Stimulated activated CD4-positive, alpha-beta T cell treated with anti-CD3 and anti-CD28 coated beads, Interleukin-12 subunit alpha, Interleukin-12 subunit beta, amount 100 ng/mL, for 24 hours (primary cell): ENCODE measurements at places on chromosomes 5 and 9.

DNA sequence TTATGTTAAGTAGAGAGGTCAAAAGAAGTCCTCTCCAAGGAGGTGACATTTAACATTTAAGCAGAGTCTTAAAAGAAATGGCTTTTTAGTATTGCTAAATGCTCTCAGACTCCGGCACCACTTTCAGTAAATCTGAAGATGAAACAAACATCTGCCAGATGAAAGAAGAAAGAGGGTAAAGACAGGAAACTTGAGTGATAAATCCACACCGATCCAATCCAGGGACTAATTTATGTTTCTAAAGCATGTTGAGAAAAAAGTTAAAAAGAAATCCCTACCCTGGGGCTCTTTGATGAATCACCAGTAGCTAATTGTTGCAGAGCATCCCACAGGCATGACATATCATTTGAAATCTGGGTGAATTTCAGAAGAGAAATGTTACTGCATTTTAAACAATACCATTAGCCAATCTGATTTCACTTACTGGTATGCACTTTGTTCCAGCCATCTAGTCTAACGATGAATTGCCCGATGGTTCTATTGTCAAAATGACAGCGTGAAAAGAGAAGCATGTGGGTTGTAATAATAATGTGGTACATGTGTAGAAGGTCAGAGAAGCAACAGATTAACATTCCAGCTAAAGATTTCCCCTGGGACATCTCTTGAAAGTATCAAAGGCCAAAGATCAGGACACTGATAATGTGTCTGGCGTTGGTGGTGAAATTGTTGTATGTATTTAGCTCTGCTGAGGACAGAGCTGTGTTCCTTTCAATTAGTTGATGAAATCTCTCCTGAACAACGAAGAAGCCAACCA, 485.7 kb downstream of the CSNK1G3 start:
- no peak for DNase-seq

DNA sequence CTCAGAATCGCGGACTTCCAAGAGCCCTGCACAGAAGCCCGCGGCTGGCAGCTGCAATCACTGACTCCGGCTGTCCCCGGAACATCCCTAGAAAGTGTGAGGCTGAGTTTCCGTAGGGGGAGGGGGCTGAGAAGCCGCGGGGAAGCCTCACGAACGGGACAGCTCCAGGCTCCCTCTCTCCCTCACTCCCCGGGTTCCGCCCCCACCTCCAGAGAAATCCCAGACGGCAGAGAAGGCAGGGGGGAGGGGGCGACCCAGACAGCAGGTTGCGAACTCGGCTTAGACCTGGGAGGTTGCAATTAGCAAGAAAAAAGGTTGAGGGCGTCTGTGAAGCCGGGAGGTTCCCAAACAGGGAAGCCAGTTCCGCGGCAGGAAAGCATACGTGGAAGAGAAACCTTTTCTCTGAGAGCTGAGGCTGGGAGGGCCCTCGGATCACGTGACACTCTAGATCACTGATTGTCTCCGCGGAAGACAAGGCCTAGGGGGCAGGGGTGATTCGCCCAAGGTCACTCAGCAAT, 73.8 kb upstream of the CPLX2 start:
- DNase-seq = no peak

DNA sequence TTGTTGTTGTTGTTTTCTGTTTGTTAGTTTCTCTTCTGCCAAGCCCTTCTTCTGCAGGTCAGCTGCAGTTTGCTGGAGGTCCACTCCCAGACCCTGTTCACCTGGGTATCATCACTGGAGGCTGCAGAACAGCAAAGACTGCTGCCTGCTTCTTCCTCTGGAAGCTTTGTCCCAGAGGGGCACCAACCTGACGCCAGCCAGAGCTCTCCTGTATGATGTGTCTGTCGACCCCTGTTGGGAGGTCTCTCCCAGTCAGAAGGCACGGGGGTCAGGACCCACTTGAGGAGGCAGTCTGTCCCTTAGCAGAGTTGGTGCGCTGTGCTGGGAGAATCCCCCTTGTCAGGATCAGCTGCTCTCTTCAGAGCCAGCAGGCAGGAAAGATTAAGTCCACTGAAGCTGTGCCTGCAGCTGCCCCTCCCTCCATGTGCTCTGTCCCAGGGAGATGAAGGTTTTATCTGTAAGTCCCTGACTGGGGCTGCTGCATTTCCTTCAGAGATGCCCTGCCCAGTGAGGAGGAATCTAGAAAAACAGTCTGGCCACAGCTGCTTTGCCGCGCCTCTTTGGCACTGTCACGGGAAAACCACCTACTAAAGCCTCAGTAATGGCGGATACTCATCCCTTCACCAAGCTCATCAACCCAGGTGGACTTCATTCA, 299.2 kb downstream of the EDIL3 start:
- DNase-seq = no peak

DNA sequence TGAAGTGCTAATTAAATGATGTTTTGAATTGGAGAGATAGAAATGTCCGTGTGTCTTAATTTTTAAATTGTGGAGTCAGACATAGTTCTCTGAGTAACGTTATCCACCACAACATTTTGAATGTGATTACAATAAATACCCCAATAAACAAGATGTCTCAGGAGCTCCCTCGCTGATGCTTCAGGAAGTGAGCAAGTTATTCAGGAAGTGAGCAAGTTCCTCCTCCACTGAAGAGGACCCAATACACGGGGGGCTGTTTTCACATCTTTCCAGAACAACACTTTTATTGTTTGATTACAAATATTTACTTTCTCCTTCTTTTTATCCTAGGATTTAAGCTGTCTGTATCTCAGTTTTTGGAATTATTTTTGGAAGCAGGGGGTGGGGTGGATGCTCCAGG, 363.8 kb downstream of the LRRC70 start:
- DNase-seq = no peak

DNA sequence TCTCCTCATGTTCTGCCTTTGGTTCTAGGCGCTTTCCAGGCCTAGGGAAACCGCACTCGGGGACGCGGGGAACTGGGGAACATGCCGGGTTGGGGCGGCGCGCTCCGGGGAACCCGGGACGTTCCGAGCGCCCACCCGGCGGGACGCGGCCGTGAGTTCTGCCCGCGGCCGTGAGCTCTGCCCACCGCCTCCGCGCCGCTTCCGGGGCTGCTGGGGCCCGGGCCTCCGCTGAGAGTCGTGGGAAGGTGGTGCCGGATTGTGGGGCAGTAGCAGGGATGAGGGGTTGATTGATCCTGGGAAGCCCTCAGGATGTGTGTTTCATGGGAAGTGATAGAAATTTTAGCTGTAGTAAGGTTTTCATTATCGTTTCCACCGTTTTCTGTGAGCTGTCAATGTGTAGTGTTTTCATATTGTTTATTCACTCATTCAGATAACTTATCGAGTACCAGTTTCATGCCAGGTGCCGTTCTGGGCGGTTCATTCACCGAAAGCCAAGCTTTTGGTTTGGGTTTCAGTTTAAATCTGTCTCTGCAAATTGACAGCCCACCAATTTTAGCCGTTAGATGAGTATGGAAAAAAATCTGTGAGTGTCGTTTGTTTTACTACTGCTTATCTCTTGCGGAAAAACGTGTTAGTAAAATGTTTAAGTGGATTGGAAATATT, 657 bp downstream of the MTRR start:
- DNase-seq = peak; percentile 29

DNA sequence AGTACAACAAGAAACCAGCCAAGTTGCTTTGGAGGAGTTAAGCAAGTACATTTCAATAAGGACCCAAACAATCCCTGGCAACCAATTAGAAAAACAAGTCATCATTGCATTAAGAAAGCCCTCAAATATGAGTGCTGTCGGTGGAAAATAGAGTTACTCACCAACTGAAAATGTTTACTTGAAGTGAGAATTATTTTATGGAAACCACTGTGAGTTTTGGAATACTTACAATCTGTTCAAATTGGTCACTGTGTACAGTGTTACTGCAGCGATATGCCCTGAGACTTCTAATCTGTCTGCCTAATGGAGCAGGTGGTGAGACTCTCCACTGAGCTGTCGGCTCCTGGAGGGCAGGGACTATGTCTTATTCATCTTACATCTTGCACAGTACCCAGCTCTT, 1073.2 kb upstream of the DMAC1 start:
- no peak for DNase-seq

DNA sequence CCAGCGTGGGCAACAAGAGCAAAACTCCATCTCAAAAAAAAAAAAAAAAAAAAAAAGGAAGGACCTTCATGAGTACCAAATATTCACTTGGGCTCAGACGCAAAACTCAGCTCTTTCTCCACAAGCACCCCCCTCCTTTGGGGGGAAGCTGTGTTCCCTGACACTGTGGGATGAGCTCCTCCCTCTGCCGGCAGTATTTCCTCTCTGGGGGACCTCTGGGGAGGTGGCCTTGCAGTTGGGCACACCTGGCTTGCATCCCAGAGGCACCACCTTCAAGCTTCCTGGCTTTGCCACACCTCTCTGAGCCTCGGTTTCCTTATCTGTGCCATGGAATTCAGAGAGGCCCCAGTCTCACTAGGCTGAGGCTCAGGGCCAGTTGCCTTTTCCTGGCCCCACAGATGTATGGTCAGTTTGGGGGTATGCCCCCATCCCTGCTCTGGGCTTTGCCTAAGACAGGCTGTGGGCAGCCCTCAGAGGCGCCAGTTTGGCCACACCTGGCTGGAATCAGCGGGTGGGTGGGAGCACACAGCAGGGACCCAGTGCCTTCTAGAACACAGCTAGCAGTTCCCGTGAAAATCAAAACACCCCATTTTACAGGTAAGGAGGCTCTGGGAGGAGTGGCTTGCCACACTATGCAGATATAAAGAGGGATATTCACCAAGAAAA, 157.5 kb upstream of the IER5L start:
- DNase-seq = no peak

DNA sequence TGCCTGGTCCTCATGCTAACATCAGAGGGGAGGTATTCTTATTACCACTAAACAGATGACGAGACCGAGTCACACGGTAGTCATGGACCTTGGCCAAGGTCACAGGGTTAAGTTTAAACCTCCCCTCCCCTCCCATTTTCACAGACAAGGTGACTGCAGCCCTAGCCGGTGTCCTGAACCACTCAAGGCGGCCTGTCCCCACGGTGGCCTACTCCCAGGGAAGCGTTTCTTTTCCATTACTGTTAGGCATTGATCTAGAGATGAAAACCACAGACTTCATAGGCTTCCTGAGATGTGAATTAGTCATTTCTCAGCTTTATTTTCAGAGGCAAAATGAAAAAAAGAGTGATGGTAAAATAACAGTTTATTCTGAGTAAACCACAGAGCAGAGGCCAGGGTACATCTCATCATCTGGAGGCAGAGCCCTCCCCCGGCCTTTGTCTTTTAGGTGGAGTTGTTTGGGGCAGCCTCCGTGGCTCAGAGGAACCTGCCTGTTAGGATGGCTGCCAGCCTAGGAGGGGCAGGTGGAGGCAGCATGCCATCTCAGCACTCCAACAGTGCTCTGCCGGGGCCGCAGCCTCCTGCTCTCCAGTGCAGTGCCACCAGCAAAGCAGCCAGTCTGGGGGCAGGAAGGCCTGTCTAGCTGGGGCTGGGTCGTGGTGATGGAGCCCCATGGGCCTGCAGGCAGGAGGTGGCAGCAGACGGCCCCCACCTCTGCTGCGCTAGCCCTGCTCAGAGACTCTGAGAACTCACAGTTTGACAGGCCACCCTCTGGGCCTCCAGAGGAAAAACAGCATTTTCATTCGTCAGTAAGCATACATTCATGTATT, 71.2 kb downstream of the RAPGEF1 start:
- peak; percentile 59 for DNase-seq

GRCh38 chr9:38213631-38214299, 144.7 kb upstream of the SHB start:
- no peak for DNase-seq

- peak; percentile 37 for DNase-seq
Measured at GRCh38 chr5:54902791-54903473, 82.5 kb downstream of the ESM1 start.

GRCh38 chr5:23064710-23065109, 211.6 kb upstream of the CDH12 start:
- no peak for DNase-seq

- no peak for DNase-seq
Measured at GRCh38 chr5:172839669-172840431, 5.8 kb downstream of the ERGIC1 start.

- no peak for DNase-seq
Measured at GRCh38 chr5:118952992-118953651, 35.2 kb downstream of the DTWD2 start.

DNA sequence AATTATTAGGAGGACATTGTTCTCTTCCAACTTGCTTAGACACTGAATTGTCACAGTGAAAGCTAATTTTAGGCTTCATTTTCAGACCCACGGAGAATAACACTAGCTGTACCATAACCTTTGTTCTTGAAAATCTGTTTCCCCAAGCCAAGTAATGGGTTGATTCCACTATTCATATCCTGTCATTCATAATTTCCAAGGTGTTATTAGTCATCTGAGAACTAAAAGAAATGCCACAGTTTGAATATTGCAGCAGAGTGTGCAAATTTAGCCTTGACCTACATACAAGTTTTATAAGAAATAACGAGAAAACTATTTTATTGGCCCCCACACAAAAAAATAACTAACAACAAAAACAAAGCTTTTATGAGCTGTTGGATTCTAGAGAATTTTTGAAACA, 148.5 kb upstream of the TYRP1 start:
- no peak for DNase-seq

- DNase-seq = no peak
Measured at GRCh38 chr5:142132916-142133315, 24.3 kb downstream of the NDFIP1 start.

- no peak for DNase-seq
Measured at GRCh38 chr9:86521977-86522376, 167.8 kb upstream of the TUT7 start.

DNA sequence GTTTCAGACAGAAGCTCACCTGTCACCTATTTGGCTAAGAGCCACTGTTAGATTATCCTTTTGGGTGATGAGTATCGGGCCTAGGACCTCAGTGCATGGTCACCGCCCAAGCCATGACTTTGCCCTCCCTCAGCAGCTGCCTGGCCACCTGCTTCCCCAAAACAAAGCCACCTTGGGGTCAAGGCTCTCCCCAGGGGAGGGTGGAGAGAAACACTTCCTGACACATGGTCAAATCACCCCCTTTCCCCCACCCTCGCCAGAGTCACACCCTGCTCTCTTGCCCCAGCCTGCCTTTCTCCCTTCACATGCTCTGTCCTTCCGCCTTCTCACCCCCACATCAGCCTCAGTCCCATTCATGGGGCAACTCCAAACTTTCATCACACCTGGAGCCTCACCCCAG, 1.7 kb upstream of the HBEGF start:
- no peak for DNase-seq

GRCh38 chr5:89595056-89595455, 712.1 kb upstream of the MEF2C start:
- no peak for DNase-seq

DNA sequence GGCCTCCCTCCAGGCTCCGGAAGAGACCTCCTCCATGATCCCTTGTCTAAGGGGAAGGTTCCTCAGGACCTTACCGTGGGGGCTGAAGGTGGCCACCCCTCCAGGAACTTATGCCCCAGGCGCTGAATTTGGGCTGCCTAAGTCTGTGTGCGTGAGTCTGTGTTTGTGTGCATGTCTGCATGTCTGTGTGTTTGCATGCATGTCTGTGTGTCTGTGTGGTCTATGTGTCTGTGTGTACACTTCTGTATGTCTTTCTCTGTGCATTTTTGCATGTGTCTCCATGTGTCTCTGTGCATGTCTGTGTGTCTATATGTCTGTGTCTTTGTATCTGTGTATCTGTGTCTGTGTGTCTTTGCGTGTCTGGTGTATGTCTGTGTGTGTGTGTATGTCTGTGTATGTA, 20.5 kb downstream of the ABO start:
- DNase-seq = no peak

- no peak for DNase-seq
Measured at GRCh38 chr5:84436866-84437265, 52.2 kb upstream of the EDIL3 start.
